ENCODE measurements at places on chromosomes 2 and 18.

GRCh38 chr2:100940766-100941645, 61.1 kb upstream of the RPL31 start:
- DNase-seq, result no peak

DNA sequence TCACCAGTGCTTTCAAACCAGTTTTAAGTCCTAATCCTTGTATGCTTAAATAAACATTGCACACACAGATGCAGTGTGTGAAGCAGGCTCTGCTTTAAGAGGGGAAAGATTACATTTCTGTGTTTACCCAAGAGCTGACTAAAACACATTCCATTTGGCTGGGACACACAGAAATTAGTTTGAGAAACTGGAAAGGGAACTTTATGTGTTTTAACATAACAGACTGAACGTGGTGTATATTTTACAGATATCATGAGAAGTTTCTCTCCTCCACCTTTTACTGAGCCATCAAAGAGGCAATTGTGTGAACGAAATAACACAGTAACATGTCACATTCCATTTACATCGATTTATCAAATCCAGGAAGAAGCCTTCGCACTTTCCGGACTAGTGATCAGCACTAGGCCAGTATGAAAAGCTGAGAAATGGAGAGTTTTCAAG, 121.8 kb downstream of the MAIP1 start:
- DNase-seq, result no peak

GRCh38 chr2:20602803-20603202, 48.1 kb downstream of the HS1BP3 start:
- DNase-seq, result no peak

DNA sequence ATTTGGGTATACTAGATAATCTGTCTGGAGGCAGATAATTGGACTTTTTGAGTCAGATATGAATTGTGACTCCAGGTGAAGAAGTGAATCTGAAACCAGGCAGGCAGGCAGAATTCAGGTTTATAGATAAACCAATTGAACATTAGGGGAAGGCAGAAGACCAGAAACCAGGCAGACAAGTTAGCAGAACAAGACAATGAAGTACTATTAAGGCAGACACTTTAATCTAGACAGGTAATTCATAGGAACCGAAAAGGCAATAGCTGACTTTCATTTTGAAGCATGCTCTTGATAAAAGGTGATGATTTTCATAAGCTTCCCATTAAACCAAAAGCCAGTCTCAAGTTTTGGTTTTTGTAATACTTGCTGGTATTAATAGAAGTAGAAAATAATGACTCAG, 19.3 kb upstream of the SLC4A10 start:
- DNase-seq, result no peak

GRCh38 chr2:120383631-120384340, 37.9 kb downstream of the INHBB start:
- DNase-seq, result no peak

DNA sequence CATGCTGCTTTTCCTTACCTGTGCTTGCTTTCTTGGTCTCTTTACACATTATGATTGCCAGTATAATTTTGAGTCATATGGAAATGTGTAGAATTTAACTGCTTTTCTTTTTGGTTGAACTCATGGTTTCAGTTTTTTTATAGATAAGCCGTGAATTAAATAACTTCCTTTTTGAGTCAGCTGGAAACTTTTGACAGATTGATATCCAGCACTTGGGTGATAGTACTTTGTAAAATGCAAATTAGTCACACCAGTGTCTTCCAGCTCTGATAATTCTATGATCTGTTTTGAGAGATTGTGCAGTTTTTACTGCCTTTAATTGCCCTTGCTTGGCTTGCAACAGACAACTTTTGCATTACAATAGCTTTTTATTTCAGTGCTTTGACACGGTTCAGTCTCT, 86.4 kb downstream of the NCOA1 start:
- peak; percentile 36 for DNase-seq

GRCh38 chr2:152607793-152608300, 109.4 kb downstream of the PRPF40A start:
- DNase-seq, result no peak

DNA sequence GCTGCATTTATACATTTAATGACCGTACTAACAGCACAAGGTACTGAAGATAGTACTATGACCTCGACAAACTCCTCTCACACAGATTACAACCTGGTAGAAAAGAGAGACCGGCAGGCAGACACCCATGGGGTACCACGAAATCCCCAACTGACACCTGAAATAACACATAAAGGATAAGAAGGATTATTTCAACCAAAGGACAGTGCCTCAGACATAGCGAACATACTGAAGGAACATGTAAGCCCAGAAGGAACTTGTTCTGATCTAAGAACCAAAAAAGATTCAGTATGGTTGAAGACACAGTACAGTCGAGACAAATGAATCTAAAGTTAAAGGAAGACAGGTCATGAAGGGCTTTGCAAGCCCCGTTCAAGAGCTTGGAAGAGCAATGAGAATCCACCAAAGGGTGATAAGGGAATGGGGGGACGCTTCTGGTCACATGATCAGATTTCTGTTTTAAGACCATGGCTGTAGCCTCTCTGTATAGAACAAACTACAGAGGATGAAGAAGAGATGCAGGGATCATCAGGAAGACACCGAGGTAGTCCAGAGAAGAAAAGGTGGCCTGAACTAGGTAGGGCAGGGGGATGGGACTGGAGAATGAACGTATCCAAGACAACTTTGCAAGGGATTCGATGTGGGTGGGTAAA, 902 bp downstream of the MCFD2 start:
- no peak for DNase-seq

DNA sequence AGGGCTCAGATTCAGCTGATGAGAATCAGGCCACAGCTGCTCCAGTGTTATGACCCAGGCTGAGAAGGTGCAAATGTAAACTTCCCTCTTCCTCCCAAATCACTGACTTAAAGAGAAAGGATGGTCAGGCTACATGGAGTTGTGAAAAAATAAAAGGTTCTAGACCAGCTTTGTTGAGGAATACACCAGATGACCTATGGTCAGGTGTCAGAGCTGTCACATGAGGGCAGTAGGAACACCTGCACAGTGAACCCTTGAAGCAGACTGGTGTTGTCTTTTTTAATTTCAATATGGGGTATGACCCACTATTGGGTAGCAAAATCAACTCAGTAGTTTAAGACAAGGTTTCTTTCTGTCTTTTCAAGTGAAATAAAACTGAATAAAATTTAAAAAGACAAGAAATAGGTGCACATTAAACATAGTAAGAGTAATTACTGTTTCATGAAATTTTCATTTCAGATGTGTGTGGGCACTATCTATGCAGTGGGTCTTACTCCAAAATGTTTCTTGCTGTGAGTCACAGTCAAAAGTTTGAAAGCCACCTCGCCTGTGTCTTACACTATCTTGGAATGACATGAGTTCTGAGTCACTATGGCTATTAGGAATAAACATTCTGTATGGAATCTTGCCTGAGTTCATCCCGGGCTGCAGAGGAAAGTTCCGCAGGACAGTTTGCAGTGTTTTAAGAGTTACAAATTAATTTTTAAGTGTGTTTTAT, 83.6 kb downstream of the ACVR1 start:
- no peak for DNase-seq

GRCh38 chr18:68438983-68439382, 275.9 kb downstream of the TMX3 start:
- DNase-seq, result no peak

GRCh38 chr2:163610817-163611556, 124.8 kb downstream of the FIGN start:
- DNase-seq, result no peak

DNA sequence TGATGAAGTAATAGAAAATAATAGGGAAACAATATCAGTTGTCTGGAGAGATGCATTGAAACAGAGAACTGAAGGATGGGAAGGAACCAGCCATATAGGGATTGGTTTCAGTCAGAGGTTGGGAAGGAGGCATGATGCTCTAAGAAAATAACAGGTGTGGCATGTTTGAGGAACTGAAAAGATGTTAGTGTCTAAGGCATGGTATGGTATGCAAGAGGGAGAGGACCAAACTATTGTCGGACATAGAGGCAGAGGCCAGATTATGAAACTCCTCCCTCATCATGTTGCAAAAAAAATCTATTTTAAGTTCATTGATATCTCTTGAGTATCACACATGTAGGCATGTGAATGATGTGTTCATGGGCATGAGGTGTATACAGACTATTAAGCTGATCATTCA, 48.9 kb upstream of the EMILIN2 start:
- DNase-seq, result no peak

DNA sequence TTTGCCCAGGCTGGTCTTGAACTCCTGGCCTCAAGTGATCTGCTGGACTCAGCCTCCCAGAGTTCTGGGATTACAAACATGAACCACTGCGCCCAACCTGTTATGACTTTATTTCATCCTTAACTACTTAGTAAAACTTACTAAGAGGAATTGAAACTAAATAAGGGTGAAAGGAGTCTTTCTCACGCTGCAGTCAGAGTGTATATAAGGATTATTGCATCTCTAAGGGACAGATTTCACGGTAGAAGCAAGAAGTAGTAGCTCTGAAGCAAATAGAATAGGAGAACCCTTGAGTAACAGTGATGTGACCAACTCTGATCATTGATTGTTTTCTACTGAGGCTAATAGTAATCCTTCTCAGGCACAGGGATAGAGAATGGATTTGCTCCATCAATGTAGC, 960.1 kb downstream of the CPS1 start:
- no peak for DNase-seq

DNA sequence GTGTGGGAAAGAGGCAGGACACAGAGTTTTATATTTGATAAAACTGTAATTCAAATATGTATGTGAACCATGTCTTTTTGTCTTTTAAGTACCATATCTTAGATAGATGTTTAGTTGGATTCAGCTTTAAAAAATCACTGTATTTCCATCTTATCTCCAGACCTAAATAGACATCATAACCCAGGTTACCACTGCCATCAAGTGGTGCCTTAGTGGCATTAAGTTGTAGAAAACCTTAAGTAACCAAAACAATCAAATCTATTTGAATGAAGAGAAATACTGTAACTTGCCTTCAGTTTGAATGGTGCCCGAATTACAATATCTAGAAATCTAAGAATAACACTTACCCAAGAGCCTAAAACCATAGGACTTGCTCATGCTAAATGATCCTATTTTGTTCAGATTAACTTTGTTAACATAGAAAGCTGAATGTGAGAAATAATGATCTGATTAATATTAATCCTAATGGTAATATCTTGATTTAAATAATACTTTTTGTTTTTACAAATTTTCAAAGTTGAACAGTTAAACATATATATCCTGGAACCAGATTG, 92.5 kb upstream of the MAP2 start:
- DNase-seq, result peak; percentile 23

DNA sequence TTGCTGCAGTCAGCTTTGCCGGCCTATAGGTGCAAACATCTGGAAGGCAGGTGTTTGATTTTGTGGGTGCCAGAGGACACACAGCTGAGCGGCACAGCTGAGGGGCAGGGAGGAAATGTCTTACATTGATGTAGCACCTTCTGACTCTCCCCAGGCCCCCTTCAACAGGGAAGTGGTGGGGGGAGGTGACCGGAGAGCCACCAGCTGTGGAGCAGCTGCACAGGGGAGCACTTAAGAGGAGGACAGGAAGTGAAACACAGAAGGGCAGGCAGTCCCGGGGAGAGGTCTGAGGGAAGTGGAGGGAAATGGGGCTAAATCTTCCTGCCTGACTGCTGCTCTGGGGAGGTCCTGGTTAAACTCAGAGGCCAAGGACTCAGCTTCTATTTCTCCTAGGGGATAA, 409.1 kb downstream of the TNS1 start:
- no peak for DNase-seq

GRCh38 chr2:228535396-228535795, 353.9 kb upstream of the SPHKAP start:
- peak; percentile 28 for DNase-seq

DNA sequence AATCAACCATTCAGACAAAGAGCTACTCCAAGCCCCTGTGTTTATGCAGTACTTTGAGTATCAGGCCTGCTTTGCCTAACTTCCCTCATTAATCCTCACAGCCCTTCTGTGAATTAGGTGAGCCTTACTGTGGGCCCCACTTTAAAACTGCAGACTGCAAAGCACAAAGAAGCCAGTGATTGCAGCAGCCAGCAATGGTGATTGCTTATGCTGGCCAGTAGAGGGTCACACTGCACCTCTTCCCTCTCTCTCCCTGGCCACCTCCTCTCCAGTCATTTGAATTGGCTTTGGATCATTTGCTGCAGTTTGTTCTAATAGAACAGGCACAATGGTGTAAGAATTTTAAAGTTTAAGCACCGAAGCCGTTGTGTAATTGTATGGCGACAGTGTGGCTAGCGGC, 229.9 kb downstream of the AGPS start:
- DNase-seq, result no peak

GRCh38 chr18:10036479-10036878, 122.7 kb downstream of the VAPA start:
- no peak for DNase-seq

DNA sequence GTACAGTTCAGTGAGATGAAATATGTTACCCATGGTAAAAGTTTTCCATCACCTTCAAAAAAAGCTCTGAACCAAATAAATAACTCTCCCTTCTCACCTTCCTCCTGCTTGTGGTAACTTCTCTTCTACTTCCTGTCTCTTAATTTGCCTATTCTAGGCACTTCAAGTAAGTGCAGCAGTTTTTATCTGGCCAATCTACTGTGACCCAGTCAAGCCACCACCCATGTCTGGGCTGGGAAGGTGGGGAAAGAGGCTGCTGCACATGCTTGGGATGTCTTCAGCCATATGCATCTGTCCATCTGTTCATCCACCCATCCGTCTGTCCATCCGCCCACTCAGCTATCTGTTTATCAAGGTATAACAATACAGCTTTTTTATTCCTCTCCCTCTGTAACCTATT, 31.6 kb downstream of the ZNF532 start:
- no peak for DNase-seq

- no peak for DNase-seq
These were observed 105.6 kb upstream of the RFX8 start for GRCh38 chr2:101580528-101580927.

DNA sequence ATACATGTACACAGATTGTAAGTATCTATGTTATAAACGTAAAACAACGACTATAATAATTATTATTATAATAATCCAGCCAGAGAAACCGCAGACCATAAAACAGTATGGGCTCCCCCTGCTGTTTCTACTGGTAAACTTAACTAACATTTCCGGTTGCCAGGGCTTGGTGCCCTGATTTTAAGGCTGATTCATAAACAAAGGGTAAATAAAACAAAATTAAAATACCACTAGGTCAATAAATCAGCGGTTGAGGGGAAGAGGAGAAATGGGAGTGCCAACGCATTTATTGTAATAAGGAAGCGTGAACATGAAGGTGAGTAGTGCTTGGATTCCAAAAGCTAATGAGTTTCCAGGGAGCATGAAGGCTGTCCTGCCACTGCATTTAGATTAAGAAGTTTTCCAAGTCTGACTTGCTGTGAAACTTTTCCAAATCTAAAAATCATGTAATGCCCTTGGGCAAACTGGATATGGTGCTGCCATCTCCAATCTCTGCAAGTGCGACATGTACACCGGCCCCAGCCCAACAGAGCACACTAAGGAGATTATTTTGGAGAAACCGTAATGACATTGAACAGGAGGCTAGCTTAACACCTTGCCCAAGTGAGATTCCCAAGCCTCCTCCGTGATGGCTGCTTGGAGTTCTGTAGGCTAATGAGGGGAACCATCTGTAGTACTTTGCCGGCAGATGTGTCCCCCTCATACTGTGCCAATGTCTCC, 50.7 kb upstream of the HNRNPA3 start:
- peak; percentile 32 for DNase-seq

All from KBM-7 (cell line).